Activated CD4-positive, alpha-beta T cell treated with anti-CD3 and anti-CD28 coated beads, Interleukin-2, amount 10 ng/mL, durations not matched to agents 24 days and 14 days (primary cell): ENCODE measurements at places on chromosomes 7 and 10. TPM values are rescaled to one million over a fixed set of nuclear protein-coding genes. Genes with fewer than 3 reads are reported as not detected.

The LRIT1 gene
- not detected in 2 replicates for total RNA-seq

The CPA5 gene
- 0.47 and 0.93 TPM in 2 replicates for total RNA-seq

GRCh38 chr10:78953113-78953798, 115.5 kb upstream of the ZMIZ1 start:
- H3K4me3 ChIP-seq: no peak overlapping the region
- no peak overlapping the region for H3K27ac ChIP-seq
- no peaks in the 10 kb centered on the region for H3K27me3 ChIP-seq
- H3K36me3 ChIP-seq: no peaks in the 10 kb centered on the region
- no peaks in the 10 kb centered on the region for H3K4me1 ChIP-seq

The ZNF25 gene
- total RNA-seq: 7.6 and 7.9 TPM in 2 replicates

DNA sequence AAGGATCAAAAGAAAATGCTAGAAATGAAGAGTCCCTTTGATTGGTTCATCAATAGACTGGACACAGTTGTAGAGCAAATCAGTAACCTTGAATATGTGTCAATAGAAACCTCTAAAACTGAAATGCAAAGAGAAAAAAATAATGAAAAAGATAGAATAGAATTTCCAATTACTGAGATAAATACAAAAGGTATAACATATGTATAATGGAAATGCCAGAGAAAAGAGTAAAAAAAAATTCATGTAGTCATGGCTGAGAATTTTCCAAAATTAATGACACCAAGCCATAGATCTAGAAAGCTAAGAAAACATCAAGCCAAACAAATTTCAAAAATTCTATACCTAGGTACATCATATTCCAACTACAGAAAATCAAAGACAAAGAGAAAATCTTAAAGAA, 62.0 kb upstream of the HGF start:
- no peak for DNase-seq
- H3K4me1 ChIP-seq: no peaks in the 10 kb centered on the region
- H3K27me3 ChIP-seq: no peaks in the 10 kb centered on the region
- H3K27ac ChIP-seq: no peak overlapping the region
- no peaks in the 10 kb centered on the region for H3K36me3 ChIP-seq
- H3K4me3 ChIP-seq: no peak overlapping the region

The FAM13C gene
- not detected in 2 replicates for total RNA-seq

The MYH16 gene
- not detected in 2 replicates for total RNA-seq

GRCh38 chr7:141039376-141039775, 24.6 kb upstream of the MRPS33 start:
- DNase-seq: no peak
- no peak overlapping the region for H3K4me3 ChIP-seq
- no peak overlapping the region for H3K27ac ChIP-seq
- no peaks in the 10 kb centered on the region for H3K4me1 ChIP-seq

DNA sequence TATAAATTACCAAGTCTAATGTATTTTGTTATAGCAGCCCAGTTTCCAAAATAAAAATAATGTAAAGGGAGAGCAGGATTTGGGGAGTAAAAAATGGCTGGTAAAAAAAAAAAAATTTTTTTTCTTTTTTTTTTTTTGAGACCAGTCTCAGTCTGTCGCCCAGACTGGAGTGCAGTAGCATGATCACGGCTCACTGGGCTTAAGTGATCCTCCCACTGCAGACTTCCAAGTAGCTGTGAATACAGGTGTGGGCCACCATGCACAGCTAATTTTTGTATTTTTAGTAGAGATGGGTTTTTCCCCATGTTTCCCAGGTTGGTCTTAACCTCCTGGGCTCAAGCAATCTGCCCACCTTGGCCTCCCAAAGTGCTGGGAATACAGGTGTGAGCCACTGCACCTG, 4.8 kb upstream of the LSM8 start:
- peaks cover 6% of the 10 kb centered on the region for H3K27me3 ChIP-seq
- H3K36me3 ChIP-seq: peaks cover 8% of the 10 kb centered on the region
- H3K27ac ChIP-seq: no peak overlapping the region
- H3K4me1 ChIP-seq: peaks cover 11% of the 10 kb centered on the region
- no peak for DNase-seq

The AOC1 gene
- total RNA-seq: not detected in 2 replicates

The OR2A42 gene
- total RNA-seq: not detected in 2 replicates

DNA sequence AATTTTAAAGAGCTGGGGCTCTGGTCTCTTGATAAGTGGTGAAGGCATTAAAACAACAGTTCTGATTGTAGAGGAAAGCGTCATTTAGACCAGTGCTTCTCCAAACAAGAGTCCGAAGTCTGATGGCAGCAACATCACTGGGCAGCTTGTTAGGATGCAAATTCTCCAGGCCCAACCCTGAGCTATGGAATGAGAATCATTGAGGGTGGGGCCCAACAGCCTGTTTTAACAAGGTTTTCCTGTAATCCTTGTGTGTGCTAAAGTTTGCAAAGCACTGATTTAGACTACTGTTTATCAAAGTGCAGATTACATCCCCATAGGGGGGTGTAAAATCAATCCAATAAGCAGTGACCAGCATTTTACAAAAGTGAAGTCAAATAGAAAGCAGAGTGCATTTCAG, 2.6 kb upstream of the ZNRF2 start:
- no peak for DNase-seq
- no peak overlapping the region for H3K4me3 ChIP-seq
- H3K36me3 ChIP-seq: peaks cover 8% of the 10 kb centered on the region
- H3K4me1 ChIP-seq: peaks cover 25% of the 10 kb centered on the region
- no peak overlapping the region for H3K27ac ChIP-seq

DNA sequence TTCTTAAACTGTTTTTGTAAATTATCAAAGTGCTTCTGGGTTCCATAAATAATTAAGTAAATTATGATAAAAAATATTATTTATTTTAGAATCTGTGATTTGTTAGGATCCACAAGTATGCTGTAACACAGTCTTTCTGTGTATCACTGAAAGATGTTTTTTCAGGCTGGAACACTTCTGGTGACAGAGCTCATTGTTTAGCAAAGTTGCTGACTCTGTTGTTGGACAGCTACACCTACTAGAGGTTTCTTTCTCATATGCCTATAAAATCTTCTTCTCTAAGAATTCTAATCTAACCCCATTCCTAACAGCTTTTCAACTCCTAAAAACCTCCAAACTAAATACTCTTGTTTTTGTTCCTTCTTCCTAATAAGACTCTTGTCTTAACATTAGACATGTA, 176.8 kb downstream of the THSD7A start:
- no peak for DNase-seq
- no peaks in the 10 kb centered on the region for H3K36me3 ChIP-seq
- H3K27ac ChIP-seq: no peak overlapping the region
- no peaks in the 10 kb centered on the region for H3K27me3 ChIP-seq

- H3K36me3 ChIP-seq: no peaks in the 10 kb centered on the region
- no peak overlapping the region for H3K4me3 ChIP-seq
- H3K4me1 ChIP-seq: peaks cover 26% of the 10 kb centered on the region
- peaks cover 29% of the 10 kb centered on the region for H3K27me3 ChIP-seq
- DNase-seq: peak; percentile 73
These were observed 1.5 kb downstream of the IL6 start for GRCh38 chr7:22728401-22729029.

- H3K27ac ChIP-seq: no peak overlapping the region
- DNase-seq: no peak
- no peaks in the 10 kb centered on the region for H3K27me3 ChIP-seq
- no peaks in the 10 kb centered on the region for H3K4me1 ChIP-seq
- no peak overlapping the region for H3K4me3 ChIP-seq
These were observed 444.2 kb upstream of the SEMA3D start for GRCh38 chr7:85630904-85631600.

The TMEM254 gene
- total RNA-seq: 13.1 and 14.8 TPM in 2 replicates

The LRRC17 gene
- not detected in 2 replicates for total RNA-seq

- H3K36me3 ChIP-seq: peaks cover 29% of the 10 kb centered on the region
- peak overlapping the region; percentile 89 for H3K4me3 ChIP-seq
- DNase-seq: no peak
- H3K4me1 ChIP-seq: peaks cover 26% of the 10 kb centered on the region
These were observed 572 bp downstream of the ATP5MF start for GRCh38 chr7:99465421-99465768.

DNA sequence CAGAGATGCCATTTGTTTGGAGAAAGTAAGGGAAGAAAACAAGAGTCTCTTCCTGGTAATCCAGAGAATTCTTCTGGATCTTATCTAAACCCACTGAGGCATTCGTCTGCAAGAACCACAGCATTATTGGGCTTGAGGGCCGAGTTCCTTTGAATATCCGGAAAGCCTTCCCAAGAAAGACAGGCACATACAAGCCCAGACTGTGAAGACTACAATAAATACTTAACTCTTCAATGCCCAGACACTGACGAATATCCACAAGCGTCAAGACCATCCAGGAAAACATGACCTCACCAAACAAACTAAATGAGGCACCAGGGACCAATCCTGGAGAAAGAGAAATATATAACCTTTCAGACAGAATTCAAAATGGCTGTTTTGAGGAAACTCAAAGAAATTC, 99.0 kb downstream of the RNF32 start:
- H3K27ac ChIP-seq: no peak overlapping the region
- DNase-seq: no peak
- H3K27me3 ChIP-seq: no peaks in the 10 kb centered on the region
- peaks cover 37% of the 10 kb centered on the region for H3K36me3 ChIP-seq

- H3K27me3 ChIP-seq: no peaks in the 10 kb centered on the region
- H3K36me3 ChIP-seq: no peaks in the 10 kb centered on the region
- DNase-seq: no peak
- H3K27ac ChIP-seq: no peak overlapping the region
- H3K4me1 ChIP-seq: no peaks in the 10 kb centered on the region
These were observed 122.0 kb upstream of the INSYN2A start for GRCh38 chr10:127318396-127318795.

The MUC12 gene
- 0.76 and 1.5 TPM in 2 replicates for total RNA-seq

The IFIT1B gene
- total RNA-seq: not detected in 2 replicates
